Right ventricle myocardium superior (tissue), 1 donor: ENCODE measurements at places on chromosomes 2 and 18. TPM values are rescaled to one million over a fixed set of nuclear protein-coding genes. Genes with fewer than 3 reads are reported as not detected.

DNA sequence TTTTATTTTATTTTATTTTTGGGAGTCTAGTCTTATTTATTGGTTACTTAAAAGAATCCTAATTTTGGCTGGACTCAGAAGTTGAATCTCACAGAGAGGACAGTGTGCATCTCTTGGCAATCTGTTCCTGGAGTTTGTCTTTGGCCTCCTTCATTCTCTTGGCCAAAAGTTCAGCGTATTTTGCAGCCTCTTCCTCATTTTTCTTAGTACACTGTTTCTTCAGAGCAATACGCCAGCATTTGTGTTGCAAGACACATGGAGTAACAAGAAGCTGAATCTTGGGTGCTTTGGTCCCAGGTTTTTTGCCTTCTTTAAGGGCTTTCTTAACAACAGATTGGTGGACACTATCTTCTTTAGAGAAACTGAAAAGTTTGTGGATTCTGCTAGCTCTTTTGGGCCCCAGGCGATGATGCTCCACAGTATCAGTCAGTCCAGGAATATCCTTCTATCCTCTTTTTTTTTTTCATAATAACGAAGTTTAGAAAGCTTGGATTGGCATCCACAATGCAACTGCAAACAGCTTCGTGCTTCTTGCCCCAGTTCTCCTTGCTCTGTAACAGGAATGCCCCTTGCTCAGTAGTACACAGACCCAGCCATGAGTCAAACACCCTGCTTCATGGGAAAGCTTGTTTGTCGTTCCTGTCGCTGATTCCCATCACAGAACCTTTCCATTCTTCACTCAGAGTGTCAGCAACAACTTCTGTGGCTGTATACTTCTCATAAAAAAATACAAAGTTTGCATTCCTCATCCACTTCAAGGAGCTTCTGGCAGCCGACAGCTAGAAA, 34.8 kb upstream of the RFX8 start:
- DNase-seq, result no peak

Gene IL36A
- not detected for total RNA-seq

Gene PMAIP1
- not detected for total RNA-seq

DNA sequence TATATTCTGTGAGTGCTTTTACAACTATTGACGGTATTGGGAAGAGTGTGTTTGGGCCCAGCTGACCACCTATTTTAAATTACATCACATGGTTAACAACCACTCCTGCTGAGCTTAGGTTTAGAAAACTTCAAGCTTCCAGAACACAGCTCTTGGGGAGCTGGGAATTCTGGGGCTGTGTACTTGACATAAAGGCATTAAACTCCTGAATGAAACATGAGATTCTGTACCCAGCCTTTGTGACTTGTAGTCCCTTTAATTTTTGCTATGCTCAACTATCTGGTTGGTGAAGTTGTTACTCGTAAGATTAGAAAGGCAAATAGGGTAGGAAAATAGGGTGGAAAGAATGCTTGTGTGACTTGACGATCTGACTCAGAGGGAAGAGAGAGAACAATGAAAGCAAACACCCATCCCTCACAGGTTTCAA, 66.9 kb downstream of the LTBP1 start:
- DNase-seq, result no peak

Gene CHST9
- total RNA-seq, result 8.7 TPM

DNA sequence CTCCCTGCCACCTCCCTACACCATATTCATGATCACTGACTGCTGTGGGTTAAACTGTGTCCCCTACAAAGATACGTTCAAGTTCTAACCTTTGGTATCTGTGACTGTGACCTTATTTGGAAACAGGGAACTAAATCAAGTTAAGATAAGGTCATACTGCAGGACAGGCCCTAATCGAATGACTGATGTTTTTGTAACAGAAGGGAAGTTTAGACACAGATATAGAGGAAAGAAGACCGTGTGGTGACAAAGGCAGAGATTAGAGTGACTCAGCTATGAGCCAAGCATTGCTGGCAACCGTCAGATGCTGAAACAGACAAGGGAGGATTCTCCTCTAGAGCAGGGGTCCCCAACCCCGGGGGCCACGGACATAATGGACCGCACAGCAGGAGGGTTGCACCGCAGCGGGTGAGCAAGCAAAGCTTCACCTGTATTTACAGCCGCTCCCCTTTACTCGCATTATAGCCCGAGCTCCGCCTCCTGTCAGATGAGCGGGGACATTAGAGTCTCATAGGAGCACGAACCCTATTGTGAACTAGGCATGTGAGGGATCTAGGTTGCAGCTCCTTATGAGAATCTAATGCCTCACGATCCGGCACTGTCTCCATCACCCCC, 28.9 kb upstream of the RNF152 start:
- DNase-seq, result no peak

Gene TMEM237
- 12.8 TPM for total RNA-seq

Gene MSTN
- not detected for total RNA-seq

DNA sequence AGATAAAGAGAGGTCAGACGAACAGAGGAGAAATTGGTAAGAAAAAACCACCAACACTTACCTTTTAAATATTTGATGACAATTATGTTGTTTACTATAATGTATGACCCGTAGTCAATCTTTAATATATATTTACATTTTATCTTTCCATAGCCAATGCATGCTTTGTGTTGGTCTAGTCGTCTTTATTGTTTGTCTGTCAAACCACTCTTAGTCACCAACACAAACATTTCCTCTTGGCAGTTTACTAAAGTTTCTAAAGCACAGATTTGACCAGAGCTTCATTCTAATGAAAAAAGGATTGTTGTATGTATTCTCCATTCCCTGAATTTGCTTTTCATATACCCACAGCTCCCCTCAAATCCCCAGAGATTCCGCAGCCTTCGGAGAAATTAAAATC, 784.7 kb upstream of the PIK3C3 start:
- DNase-seq, result no peak

Gene UGP2
- total RNA-seq, result 307 TPM

- DNase-seq, result no peak
Observed at GRCh38 chr2:151481744-151482143, 72.0 kb downstream of the RIF1 start.

Gene GKN2
- not detected for total RNA-seq

GRCh38 chr2:3470166-3470651, 49.1 kb downstream of the ADI1 start:
- peak; percentile 91 for DNase-seq

Gene PID1
- total RNA-seq, result 7.1 TPM

DNA sequence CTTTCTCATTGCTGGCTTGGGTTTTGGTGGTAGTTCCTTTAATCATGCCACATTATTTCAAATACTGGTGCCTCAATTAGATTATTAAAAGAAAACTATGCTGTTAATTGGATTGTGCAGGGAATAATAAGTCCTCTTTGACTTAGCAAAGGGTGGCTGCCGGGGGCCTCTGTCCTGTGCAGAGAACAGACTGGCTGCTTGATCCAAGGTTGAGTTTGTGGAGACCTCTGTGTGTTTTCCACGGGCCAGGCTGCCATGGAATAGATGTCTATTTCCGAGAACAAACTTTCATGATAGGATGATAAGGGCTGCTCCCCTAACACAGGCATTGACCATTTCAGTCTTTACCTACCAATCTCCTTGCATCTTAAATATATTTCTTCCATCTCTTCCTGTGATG, 30.4 kb upstream of the OTOS start:
- DNase-seq, result no peak

Gene HRH4
- total RNA-seq, result not detected

DNA sequence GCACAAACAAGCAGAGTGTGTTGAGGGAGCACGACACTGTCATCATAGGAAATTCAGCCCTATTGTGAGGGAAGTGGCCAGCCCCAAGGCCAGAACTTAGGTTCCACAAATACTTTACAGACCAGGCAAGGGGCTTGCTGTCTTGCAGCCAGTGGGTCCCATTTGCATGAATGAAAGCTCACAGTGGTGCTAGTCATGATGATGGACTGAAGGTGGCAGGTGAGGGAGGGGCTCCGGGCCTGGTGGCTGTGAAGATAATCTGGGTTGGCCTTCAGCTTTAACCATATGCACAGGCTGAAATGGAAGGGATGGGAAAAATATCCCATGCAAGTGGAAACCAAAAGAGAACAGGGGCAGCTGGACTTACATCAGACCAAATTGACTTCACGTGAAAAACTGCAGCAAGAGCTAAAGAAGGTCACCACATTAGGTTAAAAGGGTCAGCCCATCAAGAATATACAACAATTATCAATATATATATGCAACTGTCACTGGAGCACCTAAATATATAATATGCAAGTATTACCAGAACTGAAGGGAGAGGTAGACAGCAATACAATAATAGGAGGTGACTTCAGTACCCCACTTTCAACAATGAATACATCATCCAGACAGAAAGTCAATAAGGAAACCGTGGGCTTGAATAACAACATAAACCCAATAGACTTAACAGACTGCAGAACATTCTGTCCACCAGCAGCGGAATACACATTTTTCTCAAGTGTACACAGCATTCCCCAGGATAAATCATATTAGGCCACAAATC, 39.6 kb downstream of the DCDC2C start:
- no peak for DNase-seq

DNA sequence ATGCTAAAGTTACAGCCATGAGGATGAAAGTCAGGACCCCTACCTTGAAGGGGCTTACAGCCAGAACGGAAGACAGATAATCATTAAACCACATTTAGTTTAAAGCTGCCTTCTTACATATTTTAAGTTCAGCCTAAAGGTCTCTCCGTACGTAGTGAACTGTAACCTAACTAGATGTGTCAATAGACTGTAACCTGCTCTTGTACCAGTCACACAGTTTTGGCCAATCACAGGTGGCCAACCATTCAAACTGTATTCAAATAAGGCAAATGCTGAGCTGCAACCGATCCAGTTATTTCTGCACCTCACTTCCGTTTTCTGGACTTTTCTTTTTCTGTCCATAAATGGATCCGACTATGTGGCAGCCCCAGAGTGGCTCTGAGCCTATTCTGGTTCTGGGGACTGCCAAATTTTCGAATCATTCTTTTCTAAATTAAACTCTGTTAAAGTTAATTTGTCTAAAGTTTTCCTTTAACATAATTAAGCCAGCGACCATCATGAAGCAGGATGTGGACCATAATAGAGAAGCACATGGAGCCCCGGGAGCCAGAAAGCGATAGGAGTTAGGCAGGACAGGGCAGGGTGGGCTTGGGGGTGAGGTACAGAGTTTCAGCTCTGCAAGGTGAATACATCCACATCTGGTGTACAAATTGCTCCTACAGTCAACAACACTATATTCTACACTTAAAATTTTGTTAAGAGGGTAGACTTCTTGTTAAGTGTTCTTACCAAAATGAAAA, 48.4 kb upstream of the YPEL5 start:
- DNase-seq, result no peak

- DNase-seq, result no peak
Observed at GRCh38 chr2:180145163-180145562, 138.1 kb upstream of the CWC22 start.

Gene ERFE
- total RNA-seq, result not detected

DNA sequence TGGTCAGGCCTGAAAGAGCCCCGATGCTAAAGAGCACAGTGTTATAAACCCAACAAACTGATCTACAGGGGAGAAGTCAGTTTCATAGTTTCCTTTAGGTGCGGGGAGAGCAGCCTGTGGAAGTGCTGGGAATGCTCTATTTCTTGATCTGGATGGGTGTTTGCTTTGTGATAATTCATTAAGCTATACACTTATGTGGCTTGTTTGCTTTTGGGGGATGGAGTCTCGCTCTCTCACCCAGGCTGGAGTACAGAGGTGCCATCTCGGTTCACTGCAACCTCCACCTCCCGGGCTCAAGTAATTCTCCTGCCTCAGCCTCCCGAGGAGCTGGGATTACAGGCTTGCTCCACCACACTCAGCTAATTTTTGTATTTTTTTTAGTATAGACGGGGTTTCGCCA, 30.1 kb upstream of the CEP68 start:
- no peak for DNase-seq

DNA sequence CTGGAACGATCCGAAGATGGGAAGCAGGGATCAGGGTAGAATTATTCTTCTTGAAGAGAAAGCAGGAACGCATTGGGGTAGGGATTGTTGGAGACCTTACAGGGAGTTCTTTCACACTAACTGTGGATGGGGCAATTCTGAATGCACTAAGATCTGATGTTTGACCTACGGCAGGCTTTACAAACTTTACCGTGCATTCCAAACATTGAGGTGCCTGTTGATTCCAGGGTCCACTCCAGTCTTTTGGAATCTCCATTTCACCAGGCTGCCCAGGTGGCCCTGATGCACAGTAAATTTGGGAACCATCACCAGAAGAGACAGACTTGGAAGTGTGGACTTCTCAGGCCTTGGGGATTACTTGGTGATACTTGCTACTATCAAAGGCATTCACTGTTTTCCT, 76.9 kb downstream of the RFTN2 start:
- no peak for DNase-seq

Gene TUBA4B
- total RNA-seq, result not detected

DNA sequence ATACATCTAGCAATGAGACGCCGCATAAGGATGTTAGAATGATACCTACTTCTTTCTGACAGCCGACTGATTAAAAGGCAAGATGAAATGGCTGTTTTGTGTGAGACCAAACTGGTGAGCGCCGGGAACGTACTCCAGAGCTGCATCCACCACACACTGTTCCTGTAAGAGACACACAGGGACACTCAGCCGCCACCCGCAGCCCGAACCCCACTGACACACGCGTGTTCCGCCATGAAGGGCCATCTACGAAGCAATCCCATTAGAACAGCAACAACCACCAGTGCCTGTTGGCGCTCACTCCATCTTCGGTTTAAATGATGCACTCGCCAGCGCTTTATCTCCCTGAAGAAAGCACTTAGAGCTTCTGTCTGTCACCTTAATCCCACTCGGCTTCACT, 162.3 kb downstream of the LAMA1 start:
- no peak for DNase-seq

Gene SLC4A1AP
- total RNA-seq, result 18.5 TPM

DNA sequence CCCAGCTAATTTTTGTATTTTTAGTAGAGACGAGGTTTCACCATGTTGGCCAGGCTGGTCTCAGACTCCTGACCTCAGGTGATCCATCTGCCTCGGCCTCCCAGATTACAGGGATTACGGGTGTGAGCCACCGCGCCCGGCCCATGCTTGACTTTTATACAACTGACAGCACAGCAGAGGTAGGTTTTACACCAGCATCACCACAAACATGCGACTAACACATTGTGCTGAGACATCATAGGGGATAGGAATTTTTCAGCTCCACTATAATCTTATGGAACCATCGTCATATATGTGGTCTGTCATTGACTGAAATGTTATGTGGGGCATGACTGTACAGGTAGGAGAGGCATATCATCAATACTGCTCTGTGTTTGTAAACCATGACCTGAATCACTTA, 122.1 kb downstream of the THADA start:
- DNase-seq, result no peak

DNA sequence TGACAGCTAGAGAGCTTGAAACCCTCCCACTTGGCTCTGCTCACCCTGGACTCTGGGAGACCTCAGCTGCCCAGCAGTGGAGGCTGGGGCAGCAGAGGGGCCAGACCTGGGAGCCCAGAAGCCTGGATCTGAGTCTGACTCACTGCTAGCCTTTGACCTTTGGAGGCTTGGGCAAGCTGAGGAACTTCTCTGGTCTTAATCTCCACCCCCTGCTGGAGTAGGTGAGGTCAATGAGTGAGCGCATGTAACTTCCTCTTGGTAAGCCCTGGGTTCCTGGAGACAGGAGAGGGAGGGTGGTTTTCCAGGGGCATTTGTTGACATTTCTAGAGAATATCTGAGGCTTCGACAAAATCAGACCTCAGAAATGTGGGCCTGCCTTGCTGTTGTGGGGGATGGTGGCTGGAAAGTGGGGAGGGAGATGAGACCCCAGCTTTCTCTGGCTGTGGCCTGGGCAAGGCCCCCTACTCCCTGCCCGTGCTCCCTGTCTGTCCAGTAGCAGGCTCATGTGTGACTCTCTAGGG, 73.0 kb upstream of the YWHAQ start:
- no peak for DNase-seq

Gene PDE11A
- total RNA-seq, result 2.2 TPM

GRCh38 chr2:13308989-13309388, 592.3 kb downstream of the TRIB2 start:
- DNase-seq, result no peak
